ENCODE measurements at places on chromosomes 16 and 17.

- no peak for DNase-seq
These were observed 1.7 kb upstream of the POLG2 start for GRCh38 chr17:64498308-64499203.

DNA sequence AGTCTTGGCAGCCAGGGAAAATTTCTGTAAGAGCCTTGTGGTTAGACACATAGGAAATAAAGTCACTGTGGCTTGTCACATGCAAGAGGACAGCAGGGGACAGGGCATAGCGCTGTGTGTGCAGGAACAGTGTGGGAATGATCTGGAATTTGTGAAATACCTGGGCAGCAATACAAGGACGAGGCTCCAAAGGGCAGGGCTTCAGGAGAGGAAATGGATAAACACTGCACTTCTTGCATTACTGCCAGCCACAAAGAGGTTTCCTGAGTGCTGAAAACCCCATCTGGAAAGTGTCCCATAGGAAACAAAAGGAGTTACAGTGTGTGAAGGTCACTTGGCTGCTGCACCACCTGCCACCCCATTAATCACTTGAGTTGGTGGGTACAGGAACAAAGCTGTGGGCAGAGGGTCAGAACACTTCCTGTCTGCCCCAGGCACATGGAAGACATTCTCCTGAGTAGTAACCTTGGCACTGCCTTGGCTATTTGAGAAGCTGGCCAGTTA is 12.1 kb upstream of the HP start:
- no peak for DNase-seq

- no peak for DNase-seq
These were observed 71.6 kb downstream of the WIPI1 start for GRCh38 chr17:68385490-68386215.

- peak; percentile 58 for DNase-seq
These were observed 48.8 kb downstream of the ADCY9 start for GRCh38 chr16:4067262-4068001.

GRCh38 chr17:71398800-71399219 is 722.0 kb upstream of the SOX9 start:
- peak; percentile 47 for DNase-seq

DNA sequence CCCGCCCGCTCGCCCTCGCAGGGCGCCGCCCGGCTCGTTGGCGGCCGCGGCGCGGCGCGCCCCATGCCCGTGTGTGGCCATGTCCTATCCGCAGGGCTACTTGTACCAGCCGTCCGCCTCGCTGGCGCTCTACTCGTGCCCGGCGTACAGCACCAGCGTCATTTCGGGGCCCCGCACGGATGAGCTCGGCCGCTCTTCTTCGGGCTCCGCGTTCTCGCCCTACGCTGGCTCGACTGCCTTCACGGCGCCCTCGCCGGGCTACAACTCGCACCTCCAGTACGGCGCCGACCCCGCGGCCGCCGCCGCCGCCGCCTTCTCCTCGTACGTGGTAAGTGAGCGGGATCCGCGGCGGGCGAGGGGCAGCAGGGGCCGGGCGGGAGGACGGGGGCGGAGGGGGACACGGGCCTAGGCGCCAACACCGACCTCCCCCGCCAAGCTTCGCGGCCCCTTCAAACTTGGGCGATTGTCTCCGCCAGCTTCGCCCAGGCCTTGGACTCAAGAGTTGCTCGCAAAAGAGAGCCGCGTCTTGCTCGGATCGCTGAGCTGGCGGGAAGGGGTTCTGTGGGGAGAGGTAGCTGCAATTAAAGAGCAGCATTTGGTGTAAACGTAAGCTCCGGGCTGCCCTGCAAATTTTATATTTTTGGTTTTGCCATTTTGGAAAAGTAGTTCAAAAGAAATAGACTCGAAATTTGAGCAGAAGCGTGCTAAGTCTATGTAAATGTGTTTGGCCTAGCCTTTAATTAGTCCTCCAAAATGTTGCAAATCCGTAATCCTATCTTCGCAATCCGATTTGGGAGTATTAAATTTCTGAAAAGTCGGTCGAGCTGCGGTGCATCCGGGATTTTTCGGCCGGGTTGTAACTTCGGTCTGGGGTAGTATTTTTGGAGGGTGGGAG is 702 bp downstream of the IRX5 start:
- DNase-seq: peak; percentile 16

GRCh38 chr16:50215680-50216079 is 50.7 kb upstream of the ADCY7 start:
- DNase-seq: no peak

- no peak for DNase-seq
These were observed 834 bp downstream of the FLYWCH1 start for GRCh38 chr16:2912330-2913199.

DNA sequence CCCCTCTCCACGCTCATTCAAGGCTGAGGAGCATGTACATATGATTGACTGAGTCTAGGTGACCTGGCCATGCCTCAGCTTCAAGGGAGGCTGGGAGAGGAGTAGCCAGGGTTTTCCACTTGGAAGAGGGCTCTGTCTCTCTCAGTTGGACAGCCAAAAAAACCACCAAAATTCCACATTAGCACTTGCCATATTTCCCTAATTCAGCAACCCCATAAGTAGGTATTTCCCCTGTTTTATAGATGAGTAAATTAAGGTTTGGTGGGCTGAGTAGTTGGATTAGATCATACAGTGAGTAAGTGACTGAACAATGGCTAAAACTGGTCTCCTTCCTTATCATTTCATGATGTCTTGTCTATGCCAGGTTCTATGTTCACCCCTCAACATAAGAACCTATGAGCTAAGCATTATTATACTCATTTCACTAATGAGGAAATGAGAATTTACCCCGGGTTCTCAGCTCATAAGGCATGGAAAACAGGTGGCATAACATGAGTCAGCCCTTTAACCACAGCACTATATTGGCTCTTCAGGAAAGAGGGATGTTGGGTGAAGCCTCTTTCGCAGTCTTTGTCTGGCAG is 68.0 kb upstream of the GAS7 start:
- no peak for DNase-seq

DNA sequence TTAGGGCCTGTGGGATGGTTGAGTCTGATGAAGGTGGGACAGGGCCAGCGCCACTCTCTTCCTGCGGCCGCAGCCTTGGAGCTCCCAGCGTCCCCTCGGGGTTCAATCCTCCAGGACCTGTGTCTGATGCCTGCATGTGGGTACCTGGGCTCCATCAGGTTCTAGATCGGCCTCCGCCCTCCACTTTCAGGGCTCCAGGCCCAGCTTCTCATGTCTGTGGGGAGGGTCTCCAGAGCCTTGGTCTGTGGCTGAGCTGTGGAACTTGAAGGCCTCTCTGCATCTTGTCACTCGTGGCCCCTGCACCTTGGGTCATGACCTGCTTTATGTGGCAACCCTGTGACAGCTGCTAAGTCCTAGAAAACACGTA is 89.8 kb upstream of the ZNF750 start:
- DNase-seq: no peak
